ENCODE measurements at places on chromosomes 11 and 22.

DNA sequence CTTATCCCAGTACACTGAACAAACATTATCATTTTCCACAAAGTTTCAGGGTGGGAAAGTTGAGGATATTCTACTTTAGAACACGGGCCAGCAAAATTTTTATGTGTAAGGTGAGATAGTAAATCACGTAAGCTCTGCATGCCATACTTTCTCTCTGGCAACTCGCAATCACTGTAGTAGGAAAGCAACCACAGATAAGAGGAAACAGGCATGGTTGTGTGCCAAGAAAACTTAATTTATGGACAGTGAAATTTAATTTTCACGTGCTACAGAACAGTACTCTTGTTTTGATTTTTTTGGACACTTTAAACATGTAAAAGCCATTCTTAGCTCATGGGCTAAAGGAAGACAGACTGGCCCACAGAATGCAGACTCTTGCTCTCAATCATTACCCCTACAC lies 82.5 kb downstream of the LARGE1 start:
- no peak for DNase-seq

GRCh38 chr11:5581014-5581413 lies 337 bp downstream of the OR52B6 start:
- no peak for DNase-seq

GRCh38 chr22:42194953-42195352 lies 64.3 kb upstream of the CYP2D6 start:
- DNase-seq, result no peak

GRCh38 chr11:92087725-92088537 lies 136.7 kb upstream of the FAT3 start:
- DNase-seq, result no peak

GRCh38 chr22:35812600-35812999 lies 94.9 kb downstream of the APOL5 start:
- DNase-seq, result no peak

DNA sequence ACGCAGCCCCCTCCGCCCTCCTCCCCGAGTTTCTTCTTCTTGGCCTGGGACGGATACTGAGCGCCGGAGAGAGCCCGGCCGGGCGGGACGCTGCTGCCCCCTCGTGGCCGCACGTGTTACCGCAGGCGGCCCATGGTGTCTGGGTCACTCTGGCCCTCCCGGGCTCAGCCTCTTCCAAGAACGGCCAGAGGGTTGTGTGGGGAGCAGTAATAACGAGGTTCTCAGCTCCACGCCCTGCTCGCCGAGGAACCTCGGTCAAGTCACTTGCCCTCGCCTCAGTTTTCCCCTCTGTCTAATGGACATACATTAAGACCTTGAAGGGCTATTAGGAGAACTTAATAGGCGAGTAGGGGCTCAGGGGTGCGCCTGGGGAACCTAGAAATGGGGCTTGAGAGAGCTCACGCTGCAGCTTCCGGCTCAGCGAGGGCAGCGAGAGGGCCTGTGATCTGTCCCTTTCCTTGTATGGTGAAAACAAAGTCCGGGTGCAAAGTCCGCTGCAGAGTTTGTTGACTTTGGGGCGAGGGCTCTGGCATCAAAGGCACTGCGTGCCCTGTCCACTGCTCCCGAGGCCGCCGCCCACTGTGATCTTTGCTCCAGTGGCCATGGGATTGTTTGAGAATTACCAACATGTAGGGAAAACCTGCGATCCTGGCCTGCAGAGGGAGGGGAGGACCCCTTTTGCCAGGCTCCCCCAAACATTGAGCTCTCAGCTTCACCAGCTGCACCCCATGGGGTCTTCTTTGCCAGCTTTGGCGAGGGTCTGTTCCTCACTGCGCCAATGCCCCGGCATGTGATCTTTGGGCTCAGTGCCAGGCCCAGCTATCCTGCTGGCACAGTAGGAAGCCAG lies 14.4 kb upstream of the LRP5 start:
- no peak for DNase-seq

DNA sequence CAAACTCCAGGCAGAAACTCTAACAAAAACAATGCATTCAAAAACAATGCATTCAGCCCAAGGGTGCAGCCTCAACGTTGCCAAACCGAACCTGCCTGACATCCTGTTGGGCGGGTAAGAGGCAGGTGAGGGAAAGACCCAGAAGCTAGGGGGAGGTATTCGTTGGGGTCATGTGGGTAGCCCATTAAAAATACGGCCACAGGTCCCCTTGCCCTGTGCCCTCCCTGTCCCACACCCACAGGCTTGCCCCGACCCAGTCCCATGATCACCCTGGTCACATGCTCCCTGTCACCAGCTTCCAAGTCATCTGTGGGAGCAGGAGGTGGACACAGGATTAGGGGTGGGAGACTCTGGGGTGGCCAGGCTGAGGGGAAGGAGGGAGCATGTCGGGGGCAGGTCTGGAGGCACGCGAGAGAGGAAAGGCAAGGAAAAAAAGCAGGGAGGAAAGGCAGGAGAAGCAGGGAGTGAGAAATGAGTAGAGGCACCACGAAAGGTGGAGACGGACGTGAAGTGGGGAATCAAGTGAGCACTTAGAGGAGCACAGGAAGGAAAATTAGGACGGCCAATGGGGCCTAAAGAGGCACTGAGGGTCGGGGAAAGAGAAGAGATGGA lies 683 bp downstream of the PLA2G6 start:
- DNase-seq, result no peak

DNA sequence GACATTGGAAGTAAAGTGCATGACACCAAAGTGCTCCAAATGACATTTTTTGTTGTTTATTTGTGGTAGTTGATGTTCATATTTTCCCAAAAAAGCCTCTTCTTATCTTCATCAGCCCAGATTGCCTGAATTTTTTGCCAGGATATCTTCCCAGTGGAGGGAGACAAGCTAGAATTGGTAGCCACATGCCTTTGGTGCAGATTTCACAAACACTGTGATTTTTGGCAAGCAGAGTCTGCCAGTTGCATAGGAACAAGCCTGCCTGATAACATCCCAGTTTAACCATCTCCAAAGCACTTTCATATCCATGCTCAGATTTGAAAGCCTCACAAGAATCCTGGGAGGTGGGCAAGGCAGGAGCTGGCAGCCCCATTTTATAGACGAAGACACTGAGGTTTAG lies 102.3 kb upstream of the SYT13 start:
- DNase-seq, result no peak

GRCh38 chr11:94739331-94739730 lies 28.8 kb upstream of the AMOTL1 start:
- DNase-seq, result no peak

DNA sequence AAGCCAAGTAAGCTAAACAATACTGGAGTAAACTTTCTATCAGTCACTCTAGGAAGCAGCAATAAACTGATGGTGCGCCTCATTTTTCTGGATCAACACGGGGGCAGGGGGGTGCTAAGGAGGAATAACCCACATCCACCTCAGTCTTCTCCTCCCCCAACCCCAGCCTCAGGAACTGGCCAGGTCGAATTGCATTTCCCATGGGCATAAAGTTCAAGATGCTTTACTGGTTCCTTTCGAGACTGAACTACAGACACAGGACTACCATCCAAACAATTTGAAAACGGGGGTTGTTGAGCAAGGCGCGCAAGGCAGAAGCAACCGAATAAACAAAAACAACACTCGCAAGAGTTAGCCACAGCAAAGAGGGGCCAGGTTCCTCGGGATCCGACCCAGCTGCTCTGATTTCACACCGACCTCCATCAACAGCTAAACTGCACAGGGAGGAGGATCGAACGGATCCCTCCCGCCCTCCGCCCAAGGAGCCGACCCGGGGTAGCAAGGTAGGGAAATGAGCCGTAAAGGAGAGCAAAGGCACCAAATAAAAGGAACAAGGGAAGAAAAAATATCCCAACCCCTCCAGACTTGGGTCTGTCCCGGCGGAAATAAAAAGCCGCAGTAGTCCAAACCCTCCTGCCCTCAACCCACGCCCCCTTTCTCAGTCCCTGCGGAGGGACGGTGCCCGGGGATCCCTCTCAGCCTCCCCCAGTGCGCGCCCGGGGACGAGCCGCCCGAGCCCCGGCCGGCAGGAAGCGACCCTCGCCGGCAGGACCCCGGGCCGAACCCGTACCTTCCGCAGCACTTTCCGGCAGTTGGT lies 801 bp downstream of the SESN3 start:
- DNase-seq, result no peak

GRCh38 chr11:44002191-44003093 lies 45.3 kb upstream of the ACCSL start:
- no peak for DNase-seq

DNA sequence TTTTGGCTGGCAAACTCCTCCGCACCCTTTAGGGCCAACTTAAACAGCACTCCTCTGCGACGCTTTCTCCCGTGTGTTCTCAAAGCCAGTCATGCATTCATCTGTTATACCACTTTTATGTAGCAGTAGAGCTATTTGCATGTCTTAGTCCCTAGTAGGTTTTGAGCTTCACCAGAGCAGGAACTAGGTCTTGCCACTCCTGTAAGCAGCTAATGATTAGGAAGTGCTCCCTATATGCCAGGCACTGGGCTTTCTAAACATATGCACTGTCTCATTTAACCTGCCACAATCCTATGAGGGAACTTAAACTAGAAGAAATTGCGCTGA lies 180.8 kb downstream of the DBX1 start:
- DNase-seq, result no peak

- no peak for DNase-seq
Measured at GRCh38 chr22:50039669-50040443, 18.2 kb downstream of the TTLL8 start.

DNA sequence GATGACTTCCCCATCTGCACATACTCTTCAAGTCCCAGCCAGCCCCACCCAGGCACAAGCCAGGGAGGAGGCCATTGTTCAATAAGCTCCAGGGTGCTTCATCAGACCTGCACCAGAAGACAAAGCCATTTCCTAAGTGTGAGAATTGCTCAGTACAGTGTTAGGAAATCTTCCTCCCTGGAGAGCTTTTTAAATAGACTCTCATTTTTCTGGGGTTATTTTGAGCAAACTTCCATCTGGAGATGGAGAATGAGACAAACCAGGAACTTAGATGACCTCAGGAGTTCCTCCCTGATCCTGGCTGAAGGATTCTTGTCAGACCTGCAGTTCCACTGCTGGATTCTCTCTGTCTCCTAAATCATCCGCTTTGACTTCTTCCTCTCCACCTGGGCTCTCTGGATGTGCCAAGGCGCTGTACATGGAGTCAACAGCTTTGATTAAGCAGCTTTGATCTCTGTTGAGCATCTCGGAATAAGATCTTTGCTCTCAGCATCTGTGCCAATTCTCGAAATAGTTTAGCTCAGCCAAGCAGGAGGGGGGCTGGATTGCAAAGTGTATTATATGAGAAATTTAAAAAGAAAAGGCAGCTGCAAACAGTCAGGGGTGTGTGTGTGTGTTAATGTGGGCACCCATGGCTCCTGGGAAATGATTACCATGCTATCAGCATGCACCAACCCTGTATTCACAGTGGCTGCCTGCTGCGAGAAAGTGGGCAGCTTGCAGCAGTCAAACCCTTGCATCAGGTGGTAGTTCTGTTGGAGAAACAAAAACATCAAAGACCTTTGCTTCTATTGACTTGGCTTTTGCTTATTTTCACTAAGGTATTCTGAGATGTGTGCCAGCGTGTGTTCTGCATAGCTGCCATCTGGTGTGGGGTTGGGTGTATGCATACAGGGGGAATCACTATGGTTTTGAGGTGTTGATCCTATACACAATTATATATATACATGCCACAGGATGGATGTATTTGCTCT lies 70.2 kb upstream of the NAV2 start:
- no peak for DNase-seq

DNA sequence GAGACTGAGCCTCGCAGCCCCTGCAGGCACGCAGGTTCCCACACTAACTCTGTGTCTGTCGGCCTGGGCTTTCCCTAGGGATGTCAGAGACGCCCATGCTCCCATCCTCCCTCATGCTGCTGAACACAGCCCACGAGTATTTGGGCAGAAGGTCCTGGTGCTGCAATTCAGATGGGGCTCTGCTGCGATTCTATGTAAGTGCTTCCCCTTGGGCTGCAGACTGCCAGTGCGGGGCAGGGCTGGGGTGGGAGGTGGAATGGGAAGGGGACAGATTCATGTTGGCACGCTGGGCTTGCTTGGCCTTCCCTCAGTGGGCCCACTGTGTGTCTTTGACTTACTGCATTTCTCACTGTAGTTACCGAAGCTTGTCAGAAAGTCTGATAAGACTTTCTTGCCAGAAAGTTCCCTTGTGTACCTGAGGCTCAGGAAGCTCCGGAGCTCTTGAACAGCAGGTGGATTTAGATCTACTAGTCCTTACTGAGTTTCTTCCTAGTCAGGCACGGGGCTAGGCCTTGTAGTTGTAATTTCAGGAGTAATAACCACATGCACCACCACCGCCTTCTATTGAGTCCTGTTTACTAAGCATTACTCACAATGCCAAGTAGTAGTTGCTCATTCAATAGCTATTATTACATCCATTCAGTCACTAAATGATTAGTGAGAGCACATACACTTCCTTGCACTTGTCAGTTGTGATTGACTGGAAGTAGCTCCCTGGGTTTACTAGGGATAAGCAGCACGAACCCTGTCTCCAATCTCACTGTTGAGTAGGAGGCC lies 65.2 kb downstream of the CABIN1 start:
- DNase-seq, result no peak

DNA sequence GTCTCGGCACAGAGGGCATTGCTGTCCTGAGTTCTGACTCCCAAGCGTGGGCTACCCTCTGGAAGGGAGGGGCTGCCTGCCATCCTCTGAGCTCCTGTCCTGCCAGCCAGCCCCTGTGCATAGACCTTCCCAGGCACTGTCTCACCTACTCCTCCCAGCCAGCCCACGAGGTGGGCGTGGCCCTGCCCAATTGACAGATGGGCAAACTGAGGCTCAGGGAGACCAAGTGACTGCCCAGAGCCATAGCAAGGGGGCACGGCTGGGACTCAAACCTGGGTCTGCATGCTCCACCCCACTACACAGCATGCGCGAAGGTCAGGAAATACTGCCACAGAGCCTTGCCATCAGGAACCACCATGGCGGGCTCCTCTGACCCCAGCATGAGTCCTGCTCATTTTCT lies 29.4 kb upstream of the PRR5 start:
- DNase-seq, result no peak

GRCh38 chr11:68328374-68329091 lies 16.1 kb downstream of the LRP5 start:
- no peak for DNase-seq

- DNase-seq, result no peak
Measured at GRCh38 chr22:17438026-17438425, 68.8 kb downstream of the CECR2 start.

DNA sequence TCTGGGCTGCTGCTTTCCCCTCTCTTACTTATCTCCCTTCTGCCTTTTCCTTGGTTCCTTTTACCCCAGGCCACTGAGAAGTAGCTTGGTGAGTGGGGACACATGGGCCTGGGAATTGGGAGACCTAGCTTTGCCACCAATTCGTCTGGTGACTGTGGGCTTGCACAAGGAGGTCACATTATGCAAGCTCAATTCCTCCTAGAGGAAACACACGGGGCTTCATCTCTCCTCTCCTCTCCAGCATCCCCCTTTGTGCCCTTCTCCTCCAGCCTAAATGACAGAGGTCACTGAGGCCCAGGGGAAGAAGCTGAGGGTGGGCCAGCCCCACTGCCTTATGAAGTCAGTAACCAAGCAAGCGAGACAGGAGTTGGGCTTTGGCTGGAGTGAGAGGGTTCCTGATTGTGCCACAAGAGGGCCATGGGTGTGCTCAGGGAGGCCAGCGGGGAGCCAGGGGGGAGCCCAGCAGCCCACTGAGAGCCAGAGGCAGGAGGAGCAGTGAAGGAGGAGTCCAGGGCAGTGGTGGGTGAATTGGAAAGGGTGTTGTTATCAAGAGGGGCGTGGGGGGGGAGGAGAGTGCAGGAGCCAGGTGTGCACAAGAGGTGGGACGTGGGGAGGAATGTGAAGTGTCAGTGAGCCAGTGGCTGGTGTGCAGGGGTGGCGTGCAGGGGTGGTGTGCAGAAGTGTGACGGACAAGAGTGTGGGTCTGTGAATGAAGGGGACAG lies 2.0 kb downstream of the CLCF1 start:
- DNase-seq, result no peak

All from DMS 273 treated with DMSO at 0.1 percent for 48 hours (cell line).